ENCODE measurements at places on chromosomes 1 and 21.

GRCh38 chr1:99676876-99677275 is 31.0 kb downstream of the PALMD start:
- DNase-seq, result no peak

GRCh38 chr1:237788069-237788468 is 102.7 kb downstream of the ZP4 start:
- no peak for DNase-seq

DNA sequence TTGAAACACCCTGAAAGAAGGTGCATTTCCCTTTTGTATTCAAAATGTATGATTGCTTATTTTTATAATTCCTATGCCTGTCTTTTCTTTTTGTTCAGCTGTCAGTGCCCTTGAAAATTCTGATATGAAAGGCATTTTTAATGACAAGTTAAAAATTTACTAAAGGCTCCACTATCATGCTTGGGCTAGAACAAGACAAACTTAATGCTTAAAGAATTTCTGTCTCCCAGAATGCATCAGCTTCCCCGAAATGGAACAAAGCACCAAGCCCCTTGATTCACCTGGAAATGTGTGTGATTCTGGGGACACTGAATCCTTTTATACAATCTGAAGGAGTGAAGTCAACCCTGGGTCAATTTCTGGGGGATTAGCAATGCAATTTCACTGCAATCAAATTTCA is 457.5 kb downstream of the LMO4 start:
- DNase-seq, result no peak

DNA sequence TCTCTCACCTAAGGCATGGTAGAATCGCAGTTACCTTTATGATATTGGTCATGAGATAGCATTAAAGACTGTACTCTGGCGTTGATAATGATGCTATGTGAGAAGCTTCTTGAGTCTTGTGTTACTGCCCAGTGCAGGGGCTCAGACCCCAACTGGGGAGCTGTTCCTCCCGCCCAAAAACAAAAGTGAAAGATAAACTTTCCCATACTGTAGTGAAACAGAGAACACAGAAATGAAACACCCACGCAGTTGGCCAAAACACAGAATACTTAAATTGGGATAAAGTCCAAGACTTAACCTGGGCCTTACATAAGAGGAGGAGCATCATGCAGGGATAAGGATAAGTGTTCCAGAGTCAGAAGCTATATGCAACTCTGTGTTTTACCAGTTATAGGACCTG is 130.6 kb downstream of the HHIPL2 start:
- no peak for DNase-seq

DNA sequence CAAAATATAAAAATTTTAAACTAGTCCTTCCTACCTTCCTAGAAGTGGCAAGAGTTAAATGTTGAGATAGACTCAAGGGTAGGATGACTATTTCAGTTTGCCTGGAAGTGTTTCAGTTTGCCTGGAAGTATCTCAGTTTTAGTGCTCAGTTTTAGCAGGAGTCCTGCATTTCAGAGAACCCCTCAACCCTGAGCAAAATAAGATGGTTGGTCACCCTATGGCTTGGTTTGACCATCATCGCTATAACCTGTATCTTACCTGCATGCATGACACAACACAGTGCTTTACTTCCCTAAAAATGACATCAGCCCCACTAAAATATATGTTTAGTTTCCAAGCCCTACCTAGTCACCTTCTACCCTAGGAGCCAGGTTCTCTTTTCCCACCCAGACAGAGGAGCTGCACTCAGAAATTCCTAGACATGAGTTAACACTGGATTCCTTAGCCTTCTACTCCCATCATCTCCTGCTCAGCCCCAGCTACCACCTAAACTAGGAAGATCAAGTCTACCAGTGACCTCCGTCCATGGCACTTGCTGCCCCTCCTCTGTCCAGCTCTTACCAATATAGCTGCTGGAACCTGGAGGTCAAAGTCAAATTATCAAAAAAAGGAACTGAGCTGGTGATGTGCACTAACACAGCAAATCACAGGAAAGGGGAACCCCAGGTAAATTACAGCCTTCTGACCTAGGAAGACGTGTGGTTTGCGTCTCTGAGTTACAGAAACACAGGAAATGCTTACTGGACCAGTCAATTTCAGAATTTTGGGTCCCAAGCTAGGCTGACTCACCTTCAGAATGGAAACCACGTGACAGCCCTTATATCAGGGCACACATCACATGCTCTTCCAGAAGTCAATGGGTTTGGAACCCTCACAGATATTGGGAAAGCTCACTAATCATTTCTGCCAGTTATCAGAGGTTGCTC is 2.2 kb upstream of the G0S2 start:
- no peak for DNase-seq

- DNase-seq, result no peak
Observed at GRCh38 chr1:2874607-2875480, 73.4 kb upstream of the TTC34 start.

GRCh38 chr1:183891158-183891856 is 86.4 kb downstream of the RGL1 start:
- DNase-seq, result no peak

- DNase-seq, result no peak
Observed at GRCh38 chr1:41726899-41727748, 191.6 kb downstream of the HIVEP3 start.

DNA sequence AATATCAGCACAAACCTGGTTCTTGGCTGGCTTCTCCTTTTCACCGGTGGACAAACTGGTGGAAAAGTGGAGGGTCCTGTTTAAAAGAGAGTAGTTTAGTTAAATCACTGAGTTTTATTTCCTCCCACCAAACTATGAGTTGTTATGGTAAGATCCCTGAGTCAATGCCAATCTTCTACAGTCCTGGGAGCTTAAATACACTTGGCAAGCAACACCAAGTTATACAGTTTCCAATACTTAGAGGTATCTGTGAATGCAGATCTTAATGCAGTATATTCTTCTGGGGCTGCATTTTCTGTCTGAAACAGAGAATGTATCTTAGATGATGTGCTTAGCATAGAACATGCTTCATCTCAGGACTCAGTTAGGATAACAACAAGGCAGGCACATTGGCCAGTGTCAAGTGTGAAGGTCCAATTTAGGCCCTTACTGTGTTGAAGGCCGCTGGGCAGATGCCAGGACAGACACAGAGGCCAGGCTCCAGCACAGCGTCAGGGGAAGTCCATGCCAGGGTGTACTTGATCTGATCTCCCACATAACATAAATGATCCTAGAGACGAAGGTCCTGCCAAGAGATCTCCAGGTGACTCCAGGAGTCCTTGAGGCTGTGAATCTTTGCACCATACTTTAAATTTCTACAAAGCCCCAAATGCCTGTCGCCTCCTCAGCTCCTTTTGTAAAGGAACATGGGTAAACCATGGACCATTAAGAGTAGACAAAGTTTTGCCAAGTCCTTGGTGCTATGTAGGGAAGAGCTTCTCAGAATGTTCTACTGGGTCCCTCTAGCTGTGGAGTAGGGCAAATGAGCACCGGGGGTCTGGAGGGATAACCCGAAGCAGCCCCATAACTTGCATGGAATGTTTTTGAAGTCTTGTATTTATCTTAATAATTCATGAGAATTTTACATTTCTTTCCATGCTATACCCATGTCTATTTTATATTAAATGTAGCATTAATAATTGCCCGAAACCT is 76.8 kb downstream of the KCNJ15 start:
- DNase-seq, result no peak

DNA sequence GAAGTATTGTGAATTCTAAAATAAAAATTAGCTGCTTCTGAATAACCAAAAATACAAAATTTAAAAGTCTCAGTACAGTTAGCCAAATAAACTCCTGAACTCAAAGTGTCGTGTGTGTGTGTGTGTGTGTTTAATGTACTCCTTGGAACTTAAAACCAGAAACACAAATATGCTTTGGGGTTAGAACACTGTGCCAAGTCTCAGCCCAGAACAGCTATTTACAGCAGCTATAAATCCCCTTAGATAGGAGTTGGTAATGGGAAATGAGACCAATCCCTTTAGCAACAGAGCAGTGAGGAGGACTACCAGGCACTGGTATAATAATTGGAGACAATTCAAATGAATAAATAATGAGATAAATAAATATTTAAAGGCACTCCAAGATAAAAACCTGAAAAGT is 83.1 kb downstream of the PATJ start:
- DNase-seq, result no peak

DNA sequence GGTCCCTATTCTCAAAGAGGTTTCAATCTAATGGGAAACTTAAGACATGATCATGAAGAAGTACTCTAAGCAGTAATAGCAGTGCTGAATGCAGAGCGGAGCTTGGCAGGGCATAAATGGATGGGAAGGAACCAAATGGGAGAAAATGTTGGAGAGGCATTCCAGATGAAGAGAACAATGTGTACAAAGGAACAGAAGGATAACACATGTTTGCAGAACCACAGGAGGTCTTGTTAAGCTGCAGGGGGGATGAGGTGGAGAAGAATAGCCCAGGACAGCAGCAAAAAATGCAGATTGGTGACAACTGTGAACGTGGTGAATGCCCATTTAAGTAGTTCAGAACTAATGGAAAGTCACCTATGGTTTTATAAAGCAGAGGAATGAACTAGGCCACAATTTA is 99.1 kb downstream of the ASTN1 start:
- DNase-seq, result no peak

DNA sequence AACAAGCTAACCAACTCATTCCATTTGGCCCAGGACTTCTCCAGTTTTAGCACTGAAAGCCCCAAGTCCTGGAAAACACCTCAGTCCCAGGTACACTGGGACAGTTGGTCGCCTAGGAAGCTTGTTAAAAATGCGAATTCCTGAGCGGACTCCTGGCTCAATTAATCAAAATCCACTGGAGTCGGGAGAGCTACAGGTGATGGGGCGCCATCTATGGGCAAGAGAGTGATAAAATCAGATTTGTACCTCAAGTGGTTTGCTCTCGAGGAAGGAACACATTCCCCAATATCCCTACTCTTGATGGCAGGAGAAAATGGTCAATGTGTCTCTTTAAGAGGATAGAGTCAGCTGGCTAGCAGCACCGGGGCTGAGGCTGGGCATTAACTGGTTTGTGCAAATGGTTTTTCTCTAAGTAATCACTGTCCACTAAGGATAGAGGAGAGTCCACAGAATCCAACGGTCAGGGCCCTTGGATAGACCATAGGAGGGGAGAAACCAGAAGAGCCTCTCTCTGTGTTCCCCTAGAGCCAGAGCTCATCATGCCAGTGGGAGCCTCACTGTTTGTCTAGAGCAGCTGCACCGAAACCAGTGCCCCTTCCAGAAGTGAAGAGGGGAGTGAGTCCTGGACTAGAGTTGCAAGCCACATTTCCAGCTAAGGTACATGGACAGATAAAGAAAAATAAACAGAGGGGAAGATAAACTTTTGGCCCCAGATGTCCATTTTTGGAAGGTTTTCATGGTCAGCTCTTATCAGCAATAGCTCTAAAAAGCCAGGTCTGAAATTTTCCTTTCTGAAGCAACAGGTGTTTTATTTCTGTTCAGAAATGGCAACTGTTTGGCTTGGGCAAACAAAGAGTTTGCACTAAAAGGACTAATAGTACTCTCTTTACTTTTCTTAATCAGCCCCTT is 148.5 kb downstream of the TENT5C start:
- peak; percentile 15 for DNase-seq

GRCh38 chr1:84603223-84603622 is 29.0 kb upstream of the CTBS start:
- no peak for DNase-seq

GRCh38 chr1:228171221-228171891 is 5.8 kb downstream of the IBA57 start:
- no peak for DNase-seq

DNA sequence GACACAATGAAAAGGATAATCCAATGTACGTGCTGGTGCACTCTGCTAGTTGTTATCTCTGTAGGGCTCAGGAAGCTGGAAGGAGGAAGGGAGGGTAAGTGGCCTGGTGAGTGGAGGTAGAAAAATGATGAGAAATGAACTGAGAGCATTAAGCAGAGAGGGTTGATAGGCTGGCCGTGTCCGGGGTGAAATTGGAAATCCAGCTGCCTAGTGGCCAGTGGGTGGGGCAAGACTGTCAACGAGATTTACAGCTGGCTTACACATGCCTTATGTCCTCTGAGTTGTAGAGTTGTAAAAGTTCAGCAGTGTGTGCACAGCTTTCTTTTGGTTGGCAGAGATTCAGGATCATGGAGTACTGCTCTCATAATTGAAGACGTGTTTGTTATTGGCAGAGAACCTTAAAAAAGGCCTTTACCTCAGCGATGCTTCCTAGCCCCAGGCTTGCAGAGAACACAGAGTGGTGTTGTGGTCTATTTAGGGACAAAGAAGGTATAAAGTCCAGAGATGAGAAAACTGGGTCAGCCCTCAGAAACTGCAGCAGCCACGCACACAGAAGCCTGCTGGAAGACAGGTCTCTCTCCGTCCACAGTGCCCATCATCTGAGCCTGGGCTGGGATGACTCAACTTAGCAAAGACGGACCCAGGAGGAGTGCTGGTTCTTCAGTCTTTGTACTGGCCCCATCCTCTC is 132.4 kb downstream of the EDEM3 start:
- DNase-seq, result no peak

GRCh38 chr21:36966066-36966820 is at the start of gene HLCS:
TSS of gene HLCS (minus strand) at chr21:36966669. CDS start at chr21:36966638, 31 bp downstream.
- DNase-seq, result peak; percentile 30

DNA sequence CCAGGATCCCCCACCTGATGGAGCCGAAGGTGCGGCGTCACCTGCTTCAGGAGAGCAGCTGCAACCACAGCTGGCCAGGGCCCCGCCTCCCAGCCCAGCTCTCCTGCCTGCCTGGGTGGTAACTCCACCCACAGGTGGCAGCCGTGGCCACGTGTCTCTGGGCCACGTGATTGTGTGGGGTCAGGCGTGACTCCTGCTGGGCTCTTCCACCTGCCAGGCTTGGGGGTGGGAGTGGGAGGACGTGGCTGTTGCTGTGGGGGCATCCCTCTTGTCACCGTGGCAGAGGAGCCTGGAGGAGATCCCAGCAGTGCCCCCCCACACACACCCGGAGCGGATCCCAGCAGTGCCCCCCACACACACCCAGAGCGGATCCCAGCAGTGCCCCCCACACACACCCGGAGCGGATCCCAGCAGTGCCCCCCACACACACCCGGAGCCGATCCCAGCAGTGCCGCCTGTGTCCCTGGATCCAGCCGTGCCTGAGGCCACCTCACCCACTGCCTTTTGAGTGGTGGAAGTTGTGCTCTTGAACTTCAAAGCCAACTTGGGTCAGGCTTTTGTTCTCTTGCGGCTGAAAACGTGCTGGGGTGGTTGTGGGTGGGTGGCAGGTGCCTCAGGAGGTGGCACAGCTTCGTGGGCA is 32.2 kb downstream of the POFUT2 start:
- DNase-seq, result no peak

- DNase-seq, result no peak
Observed at GRCh38 chr1:40659649-40659947, 5.9 kb downstream of the RIMS3 start.

DNA sequence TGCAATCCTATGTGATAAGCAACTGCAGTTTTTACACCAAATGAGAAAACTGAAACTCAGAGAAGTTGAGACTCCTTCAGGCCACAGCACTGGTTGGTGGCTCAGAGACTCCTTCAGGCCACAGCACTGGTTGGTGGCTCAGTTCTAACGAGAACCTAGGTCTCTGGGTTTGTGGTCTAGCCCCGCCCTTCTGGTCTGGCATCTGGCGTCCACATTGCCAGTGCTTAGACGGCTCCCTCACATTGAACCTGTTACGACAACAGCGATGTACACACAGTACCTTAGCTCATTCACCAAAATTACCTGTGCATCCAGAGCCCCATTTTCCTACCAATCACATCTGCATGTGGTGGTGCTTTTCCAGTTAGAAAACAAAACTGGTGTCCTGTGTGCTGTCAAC is 66.1 kb downstream of the NID1 start:
- no peak for DNase-seq

Measured in stimulated activated CD8-positive, alpha-beta memory T cell treated with anti-CD3 and anti-CD28 coated beads, Interleukin-15, amount 100 ng/mL, for 1 hour (primary cell).